CD4-positive, alpha-beta T cell treated with Interferon alpha-2 for 1 hour (primary cell): ENCODE measurements at places on chromosomes 13 and 19.

- no peak for DNase-seq
Measured at GRCh38 chr19:22335716-22336115, 49.5 kb downstream of the ZNF729 start.

GRCh38 chr13:45678282-45678681 lies 23.8 kb upstream of the CBY2 start:
- DNase-seq, result no peak

DNA sequence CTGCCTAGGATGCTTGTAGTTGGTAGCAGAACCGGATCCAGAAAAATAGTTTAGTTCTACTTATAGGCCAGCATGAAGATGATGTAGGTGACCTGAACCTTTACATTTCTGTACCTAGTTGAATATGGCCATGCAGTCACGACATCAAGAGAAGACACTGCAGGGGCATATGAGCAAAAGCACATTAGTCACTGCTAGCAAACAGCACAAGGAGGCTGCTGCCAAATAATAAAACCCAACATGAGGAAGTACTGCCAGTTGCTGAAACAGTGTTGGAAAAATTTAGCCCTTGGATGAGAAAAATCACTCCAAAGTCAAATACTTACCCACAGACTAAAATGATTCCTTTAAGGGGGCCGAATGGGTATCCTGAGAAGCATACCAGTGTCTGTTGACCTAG lies 20.8 kb downstream of the ERICH6B start:
- DNase-seq, result no peak

DNA sequence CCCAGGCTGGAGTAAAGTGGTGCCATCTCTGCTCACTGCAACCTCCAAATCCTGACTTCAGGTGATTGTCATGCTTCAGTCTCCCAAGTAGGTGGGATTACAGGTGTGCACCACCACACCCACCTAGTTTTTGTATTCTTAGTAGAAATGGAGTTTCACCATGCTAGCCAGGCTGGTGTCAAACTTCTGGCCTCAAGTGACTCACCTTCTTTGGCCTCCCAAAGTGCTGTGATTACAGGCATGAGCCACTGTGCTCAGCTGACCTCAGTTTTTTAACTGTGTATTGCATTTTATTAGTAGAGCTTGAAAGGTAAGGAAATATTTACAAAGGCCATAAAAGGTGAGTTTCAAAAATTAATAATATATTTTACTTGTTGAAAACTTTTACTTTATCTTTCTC lies 2.3 kb downstream of the ZNF726 start:
- DNase-seq, result no peak

DNA sequence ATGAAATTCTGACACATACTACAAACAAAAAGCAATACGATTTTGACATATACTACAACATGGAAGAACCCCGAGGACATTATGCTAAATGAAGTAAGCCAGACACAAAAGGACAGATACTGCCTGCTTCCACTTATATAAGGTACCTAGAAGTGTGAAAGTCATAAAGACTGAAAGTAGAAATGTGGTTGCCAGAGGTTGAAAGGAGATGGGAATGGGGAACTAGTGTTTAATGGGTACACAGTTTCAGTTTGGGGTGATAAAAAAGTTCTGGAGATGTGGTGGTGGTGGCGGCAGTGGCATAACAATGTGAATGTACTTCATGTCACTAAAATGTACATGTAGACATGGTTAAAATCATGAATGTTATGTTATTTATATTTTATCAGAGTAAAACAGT lies 12.1 kb upstream of the NDFIP2 start:
- no peak for DNase-seq

- DNase-seq, result no peak
Measured at GRCh38 chr13:37187621-37188020, 82.2 kb upstream of the CSNK1A1L start.

GRCh38 chr13:114166381-114167131 lies 12.5 kb upstream of the CFAP97D2 start:
- DNase-seq, result no peak

DNA sequence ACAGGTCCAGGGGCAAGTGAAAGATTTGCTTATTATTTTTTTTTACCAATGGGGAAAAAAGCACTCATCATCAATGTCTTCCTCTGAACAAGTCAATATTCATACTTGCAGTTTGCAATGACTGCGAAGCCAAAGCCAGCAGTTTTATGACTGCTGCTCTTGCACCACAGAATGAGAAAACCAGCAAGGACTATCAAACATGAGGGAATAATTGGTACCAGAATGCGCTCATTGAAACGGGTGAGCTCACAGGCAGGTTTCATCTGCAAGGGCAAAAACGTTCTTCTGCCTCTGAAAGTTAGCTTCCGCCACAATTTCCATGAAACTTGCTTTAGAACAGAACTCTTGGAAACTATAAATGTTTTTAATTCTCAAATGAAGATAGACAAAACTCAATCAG lies 5.5 kb downstream of the DLEU7 start:
- no peak for DNase-seq

GRCh38 chr19:46809534-46810272 lies 21.3 kb upstream of the SLC1A5 start:
- DNase-seq, result no peak

DNA sequence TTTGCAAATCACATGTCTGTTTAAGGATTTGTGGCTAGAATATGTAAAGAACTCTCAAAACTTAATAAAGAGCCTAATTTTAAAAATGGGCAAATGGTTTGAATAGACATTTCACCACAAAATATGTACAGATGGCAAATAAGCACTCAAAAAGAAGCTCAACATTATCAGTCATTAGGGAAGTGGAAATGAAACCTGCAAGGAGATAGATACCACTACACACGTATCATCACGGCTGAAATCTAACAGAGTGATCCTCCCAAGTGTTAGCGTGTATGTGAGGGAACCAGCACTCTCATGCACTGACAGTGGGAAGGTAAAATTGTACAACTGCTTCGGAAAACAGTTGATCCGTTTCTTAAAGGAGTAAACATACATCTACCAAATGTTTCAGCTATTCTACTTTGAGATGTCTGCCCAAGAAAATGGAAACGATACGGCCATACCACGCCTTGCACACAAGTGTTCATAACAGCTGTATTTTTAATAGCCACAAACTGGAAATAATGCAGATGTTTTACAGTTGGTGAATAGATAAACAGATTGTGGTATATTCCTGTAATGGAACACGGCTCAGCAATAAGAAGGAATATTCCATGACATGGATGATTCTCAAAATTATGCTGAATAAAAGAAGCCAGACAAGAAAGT lies 14.5 kb downstream of the ARHGEF7 start:
- DNase-seq, result no peak

- DNase-seq, result no peak
Measured at GRCh38 chr19:45955905-45956608, 17.6 kb downstream of the NOVA2 start.

DNA sequence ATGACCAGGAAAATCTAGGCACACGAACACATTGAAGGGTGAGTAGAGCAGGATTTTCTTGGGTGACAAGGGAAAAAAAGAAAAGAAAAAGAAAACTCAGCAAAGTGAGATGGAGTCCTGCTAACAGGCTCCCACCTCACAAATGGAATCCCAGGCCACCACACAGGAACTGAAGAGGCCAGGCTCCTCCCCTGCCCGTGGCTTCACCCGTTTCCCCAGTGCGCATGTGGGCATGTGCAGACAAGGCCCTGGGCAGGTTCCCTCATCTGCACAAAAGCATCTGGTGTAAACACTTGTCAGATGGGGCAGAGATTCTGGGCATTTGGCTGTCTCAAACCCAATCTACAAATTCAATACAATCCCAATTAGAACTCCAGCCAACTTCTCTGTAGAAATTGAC lies 24.5 kb downstream of the CFAP97D2 start:
- no peak for DNase-seq

DNA sequence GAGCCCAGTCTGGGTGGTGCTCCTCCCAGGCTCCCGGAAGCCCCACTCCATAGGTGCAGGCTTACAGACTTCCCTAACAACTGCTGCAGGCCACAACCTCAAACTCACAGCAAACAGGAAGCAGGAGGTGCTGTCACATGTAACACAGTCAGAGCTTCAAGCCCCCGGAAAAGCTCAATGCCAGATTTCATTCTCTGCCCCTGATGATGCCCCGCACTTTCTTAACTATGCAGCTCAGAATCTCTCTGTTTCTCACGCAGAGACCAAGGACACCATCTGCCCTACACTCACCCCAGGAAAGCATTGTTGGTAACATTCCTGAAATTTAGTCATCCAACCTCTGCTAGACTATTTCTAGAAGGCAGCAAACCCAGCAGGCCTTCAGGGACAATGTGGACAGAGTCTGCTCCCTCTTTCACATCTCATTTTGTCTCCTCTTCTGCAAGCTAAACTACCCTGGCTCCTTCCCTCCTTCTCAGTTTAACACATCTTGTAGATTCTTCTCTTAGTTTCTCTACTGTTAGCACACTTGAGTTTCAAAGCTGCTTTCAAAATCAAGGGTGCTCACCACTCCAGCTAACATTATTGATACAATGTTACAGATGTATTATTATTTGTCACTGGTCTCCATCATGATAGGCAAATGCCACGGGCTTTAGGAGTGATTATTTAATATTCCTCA lies 162.5 kb downstream of the KCTD12 start:
- DNase-seq, result peak; percentile 11

DNA sequence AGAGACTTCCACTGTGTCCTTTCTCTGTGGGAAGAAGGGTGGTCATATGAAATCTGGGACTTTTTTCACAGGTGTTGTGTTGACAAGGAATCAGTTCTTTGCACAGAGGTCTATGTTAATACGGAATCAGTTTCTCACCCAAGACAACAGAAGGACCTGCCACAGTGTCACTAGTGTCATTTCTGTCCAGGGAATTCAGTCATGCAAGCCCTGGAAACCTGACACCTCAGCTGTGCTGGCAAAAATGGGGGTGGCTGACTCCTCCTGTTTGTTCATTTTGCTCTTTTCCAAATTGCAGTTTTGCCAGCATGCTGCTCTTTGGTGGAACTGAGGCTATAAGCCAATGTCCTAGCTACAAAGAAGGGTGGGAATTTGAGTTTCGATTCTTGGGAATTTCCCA lies 49.8 kb upstream of the ESD start:
- DNase-seq, result no peak

DNA sequence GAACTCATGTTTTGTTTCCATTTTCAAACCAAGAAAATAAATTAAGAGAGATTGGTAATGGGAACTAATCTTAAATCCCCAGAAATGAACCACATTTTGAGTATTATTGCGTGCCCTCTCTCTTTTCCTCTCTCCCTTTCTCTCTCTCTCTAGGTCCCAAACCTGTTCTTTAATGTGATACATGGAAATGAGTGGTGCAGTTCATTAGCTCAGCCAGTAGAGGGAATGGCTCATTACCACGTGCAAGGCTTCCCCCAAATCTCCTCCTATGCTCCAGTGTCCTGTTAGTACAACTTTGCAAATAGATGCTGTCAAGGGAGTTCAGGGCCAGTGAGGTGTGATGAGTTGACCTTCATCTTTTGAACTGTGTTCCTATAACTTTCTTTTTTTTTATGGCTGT lies 178.4 kb downstream of the FGF9 start:
- DNase-seq, result peak; percentile 4

- DNase-seq, result no peak
Measured at GRCh38 chr13:96898646-96899254, 95.5 kb downstream of the OXGR1 start.

- peak; percentile 12 for DNase-seq
Measured at GRCh38 chr13:28819735-28820098, 422 bp upstream of the MTUS2 start.

DNA sequence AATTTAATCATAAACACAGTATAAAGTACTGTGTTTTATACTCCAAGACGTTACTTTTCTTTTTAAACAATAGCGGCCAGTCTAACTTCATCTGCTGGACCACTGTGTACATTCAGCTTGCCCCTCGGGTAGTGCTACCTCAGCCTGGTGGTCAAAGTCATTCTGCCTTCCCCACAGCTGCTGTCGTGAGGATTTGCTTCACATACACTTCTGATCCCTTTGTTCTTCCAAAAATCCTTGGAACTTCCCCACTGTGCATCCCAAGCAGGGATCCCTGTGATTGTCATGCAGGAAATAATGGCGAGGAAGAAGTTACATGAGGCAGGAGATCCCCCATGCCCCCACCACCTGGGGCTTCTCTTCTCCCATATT lies 234.9 kb upstream of the STARD13 start:
- no peak for DNase-seq

DNA sequence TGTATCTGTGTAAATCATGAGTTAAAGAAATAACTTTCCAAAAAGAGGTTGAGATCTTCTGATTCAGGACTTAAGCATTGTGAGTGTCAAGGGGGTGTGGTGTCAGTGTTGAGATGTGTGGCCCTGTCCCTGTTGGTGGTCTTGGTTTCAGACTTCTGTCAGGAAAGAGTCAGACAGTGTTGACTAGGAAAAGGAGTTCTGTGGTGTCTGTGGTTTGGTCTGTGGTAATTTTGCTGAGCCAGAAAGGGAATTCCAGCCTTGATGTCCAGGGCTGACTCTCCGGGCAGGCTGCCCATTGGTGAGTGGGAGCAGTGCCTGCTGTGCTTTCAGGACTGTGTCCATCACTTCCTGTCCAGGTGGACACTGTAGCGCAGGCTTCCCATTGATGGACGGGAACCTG lies 39.8 kb upstream of the IGFL4 start:
- no peak for DNase-seq

DNA sequence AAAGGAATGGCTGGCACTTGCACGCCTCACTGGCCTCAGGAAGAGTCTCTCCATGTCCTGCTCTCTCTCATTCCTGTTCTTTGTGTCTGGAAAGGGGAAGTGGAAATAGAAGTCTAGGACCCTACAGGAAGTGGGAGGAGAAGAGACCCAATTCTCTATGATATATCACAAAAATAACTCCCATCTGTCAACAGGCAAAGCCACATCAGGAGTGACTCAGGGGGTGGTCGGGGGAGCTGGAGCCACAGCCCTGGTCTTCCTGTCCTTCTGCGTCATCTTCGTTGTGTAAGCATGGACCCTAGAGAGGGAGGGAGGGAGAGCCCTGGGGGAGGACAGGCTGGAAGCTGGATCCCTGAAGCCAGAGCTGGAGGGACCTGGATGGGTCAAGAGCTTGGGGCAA lies 3.0 kb downstream of the SIGLEC9 start:
- DNase-seq, result peak; percentile 63

DNA sequence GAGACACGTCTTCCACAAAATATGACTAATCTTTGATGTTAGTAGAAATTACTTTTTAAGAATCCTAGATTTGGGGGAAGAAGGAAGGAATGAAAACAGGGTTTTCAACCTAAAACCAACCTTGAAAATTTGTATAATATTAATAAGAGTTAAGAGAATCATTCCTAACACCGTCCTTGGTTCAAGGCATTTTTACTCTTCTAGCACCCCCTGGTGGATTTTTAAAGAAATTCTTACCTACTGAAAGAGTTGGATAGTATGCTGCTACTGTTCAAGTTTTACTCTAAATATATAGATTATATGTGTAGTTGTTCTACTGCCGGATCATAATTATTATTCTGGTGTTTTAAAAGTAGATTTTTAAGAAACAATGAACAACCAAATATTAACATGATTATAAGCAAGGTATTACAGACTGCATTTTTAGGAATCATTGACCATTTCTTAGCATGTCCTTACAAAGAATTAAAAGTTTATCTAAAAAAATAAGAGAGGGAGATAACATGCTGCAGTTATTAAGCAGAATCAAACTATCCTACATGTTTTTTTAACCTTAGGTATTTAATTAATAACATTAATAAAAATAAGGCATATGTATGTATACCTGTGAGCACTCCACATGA lies 7.4 kb upstream of the SLITRK6 start:
- DNase-seq, result no peak

GRCh38 chr13:40342461-40342860 lies 324.0 kb downstream of the FOXO1 start:
- no peak for DNase-seq
